Stimulated activated CD8-positive, alpha-beta memory T cell treated with anti-CD3 and anti-CD28 coated beads, Interleukin-7, amount 100 ng/mL, for 1 hour (primary cell): ENCODE measurements at places on chromosomes 6 and 20.

- DNase-seq, result no peak
These were observed 28.0 kb upstream of the MCM9 start for GRCh38 chr6:118963003-118963402.

DNA sequence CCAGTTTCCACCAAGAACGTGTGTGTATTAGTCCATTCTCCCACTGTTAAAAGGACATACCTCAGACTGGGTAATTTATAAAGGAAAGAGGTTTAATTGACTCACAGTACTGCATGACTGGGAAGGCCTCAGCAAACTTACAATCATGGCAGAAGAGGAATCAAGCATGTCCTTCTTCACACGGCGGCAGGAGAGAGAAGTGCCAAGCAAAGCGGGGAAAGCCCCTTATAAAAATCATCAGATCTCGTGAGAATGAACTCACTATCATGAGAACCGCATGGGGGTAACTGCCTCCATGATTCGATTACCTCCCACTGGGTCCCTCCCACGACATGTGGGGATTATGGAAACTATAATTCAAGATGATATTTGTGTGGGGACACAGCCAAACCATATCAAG lies 13.1 kb downstream of the C20orf203 start:
- no peak for DNase-seq

GRCh38 chr20:49608752-49609670 lies 41.1 kb upstream of the PTGIS start:
- DNase-seq, result peak; percentile 50

DNA sequence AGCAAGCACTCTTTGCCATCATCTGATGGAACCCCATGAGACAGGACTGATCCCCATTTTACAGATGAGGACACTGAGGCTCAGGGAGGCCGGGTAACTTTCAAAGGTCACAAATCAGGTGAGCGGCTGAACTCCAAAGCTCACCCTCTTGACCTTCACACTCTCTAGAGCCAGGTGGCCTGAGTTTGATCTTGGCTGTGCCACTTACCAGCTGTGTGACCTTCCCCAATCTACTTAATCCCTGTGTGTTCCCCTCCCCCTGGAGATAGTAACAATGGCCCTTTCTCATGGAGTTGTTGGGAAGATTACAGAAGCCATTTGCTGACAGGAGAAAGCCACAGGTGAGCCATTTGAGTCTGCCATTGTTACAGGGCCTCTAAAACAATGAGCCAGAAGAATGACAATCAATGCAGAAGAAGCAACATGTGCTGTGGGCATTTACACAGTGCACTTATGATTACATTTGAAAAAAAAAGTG lies 34.5 kb downstream of the BMP7 start:
- DNase-seq, result no peak

DNA sequence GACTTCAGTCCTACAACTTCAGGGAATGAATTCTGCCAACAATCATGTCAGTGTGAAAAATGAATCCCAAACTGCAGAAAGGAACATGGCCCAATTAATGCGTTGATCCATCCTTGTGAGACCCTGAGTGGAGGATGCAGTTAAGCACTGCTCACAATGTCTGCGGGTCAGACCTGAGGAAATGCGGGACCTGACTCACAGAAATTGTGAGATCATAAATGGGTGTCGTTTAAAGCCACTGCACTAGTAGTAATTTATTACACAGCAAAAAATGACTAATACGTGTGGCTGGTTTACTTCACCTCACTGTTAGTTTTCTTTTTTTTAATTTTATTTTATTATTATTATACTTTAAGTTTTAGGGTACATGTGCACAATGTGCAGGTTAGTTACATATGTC lies 505.0 kb downstream of the PRKN start:
- DNase-seq, result no peak

- DNase-seq, result no peak
These were observed 679.5 kb upstream of the NRSN1 start for GRCh38 chr6:23446469-23446967.

DNA sequence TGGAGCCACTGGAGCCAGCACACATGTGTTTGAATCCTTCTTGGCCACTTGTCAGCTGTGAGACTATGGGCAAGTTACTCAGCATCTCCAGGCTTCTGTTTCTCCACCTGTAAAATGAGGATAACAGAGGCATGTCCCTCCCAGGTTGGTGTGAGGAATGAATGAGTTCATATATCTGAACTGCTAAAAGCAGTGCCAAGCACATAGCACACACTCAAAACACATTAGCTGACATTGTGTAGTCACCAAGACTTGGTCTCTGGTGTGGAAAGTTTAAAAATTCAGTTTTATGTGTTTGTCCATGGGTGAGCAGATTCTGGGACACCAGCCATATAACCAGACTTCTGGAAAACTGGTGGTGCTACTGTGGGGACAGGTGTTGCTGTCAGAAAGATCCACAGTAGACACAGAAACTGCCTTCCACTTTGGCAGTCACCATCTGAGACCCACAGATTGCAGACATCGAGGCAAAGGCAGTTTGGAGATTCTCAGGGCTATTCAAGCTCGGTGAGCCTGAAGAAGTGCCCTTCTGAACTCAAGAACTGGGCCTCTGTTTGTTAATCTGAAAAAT lies 115.8 kb downstream of the MRPL14 start:
- DNase-seq, result no peak

- DNase-seq, result no peak
These were observed 32.3 kb downstream of the PDRG1 start for GRCh38 chr20:31919410-31920155.

GRCh38 chr6:29948277-29948676 lies 5.9 kb downstream of the HLA-A start:
- no peak for DNase-seq

- no peak for DNase-seq
These were observed 93.7 kb downstream of the MAP3K4 start for GRCh38 chr6:161085246-161085645.

GRCh38 chr6:50819466-50819903 lies 814 bp downstream of the TFAP2B start:
- no peak for DNase-seq

DNA sequence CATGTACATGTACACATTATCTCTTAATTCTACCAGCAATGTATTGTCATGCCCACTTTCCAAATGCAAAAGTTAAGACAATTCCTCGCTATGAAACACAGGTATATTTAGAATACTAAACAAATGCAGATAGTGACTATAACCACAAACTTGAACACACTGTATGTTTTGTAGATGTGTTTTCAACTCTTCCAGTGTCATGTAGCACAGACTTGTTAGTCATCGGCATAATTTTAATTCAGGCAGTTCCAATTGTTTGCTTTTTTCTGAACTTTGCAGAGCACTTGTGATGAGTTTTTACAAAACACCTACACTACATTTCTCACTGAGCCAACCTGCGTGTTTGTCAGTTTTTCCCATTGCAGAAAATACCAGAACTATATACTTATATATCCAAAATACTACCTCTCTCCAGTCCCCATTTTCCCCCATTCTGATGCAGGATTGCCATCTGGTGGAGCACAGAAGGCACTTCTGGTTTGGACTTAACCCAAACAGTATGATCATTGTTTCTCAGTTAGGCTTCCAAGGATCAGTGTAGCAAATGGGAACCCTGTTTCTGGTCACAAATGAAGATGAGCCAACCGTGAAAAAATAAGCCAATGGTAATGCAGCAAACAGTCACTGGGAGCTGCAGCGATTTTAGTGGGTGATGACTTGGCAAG lies 143.4 kb downstream of the ADGRB3 start:
- no peak for DNase-seq

GRCh38 chr6:38489951-38490350 lies 149.8 kb downstream of the BTBD9 start:
- no peak for DNase-seq

GRCh38 chr6:127606131-127606562 lies 29.2 kb downstream of the C6orf58 start:
- no peak for DNase-seq

GRCh38 chr6:147974376-147974775 lies 368.3 kb upstream of the SASH1 start:
- DNase-seq, result no peak

- no peak for DNase-seq
These were observed 897.3 kb downstream of the KIF16B start for GRCh38 chr20:15675813-15676484.

DNA sequence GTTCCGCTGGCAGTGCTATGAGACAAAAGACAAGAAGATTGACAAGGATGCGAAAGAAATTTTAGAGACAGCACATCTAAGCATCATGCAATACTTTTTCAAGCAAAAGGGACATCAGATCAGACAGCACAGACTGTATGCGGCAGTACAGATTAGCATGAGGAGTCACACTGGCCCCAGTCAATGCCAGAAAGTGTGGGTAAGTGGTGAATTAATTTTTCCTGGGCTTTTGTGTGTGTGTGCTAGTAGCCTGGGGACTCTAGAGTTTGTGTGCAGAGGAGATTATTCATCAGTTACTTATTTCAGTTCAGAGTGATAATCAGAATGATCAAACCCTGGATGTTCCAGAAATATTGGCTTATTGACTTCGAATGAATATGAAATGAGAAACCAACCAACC lies 47.2 kb downstream of the LAMA4 start:
- DNase-seq, result no peak

GRCh38 chr20:23050847-23051627 lies 1.6 kb upstream of the THBD start:
- DNase-seq, result no peak

- DNase-seq, result no peak
These were observed 427.4 kb upstream of the JAG1 start for GRCh38 chr20:11101243-11101642.

DNA sequence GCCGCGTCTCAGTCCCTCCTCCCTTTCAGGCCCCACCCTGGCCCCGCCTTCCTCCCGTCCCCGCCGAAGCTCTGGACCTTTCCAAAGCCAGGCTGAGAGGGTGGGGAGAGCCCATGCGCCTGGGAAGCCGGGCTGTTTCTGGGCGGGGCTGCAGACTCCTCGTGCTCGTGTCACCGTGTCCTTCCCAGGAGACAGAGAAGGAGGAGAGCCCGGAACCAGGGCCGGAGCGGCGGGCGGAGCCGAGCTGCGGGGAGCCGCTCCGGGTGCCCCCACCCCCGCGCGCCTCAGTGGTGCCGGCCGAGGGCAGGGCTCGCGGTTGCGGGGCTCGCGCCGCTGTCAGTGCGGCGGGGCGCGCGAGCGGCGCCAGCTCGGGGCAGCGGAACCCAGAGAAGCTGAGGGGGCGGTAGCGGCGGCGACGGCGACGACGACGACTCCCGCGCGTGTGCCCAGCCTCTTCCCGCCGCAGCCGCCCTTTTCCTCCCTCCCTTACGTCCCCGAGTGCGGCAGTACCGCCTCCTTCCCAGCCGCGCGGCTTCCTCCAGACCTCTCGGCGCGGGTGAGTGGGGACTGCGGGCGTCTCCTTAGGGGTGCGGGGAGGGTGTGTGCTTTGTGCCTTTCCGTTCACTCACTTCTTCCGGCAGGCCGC lies at the start of gene RALY:
RALY (plus strand) TSS at position 336 of the 646 bp plus-strand sequence. CDS start 78,164 bp downstream, outside the sequence.
- peak; percentile 86 for DNase-seq

- no peak for DNase-seq
These were observed 27.9 kb downstream of the TCF15 start for GRCh38 chr20:582204-582603.

- DNase-seq, result no peak
These were observed 172.9 kb upstream of the SASH1 start for GRCh38 chr6:148169706-148170105.

- DNase-seq, result no peak
These were observed 30.8 kb downstream of the IL20RA start for GRCh38 chr6:137013738-137014602.

- DNase-seq, result no peak
These were observed 3.3 kb downstream of the PLCB4 start for GRCh38 chr20:9071976-9072726.

GRCh38 chr6:37576336-37576737 lies 76.6 kb upstream of the CCDC167 start:
- DNase-seq, result no peak

DNA sequence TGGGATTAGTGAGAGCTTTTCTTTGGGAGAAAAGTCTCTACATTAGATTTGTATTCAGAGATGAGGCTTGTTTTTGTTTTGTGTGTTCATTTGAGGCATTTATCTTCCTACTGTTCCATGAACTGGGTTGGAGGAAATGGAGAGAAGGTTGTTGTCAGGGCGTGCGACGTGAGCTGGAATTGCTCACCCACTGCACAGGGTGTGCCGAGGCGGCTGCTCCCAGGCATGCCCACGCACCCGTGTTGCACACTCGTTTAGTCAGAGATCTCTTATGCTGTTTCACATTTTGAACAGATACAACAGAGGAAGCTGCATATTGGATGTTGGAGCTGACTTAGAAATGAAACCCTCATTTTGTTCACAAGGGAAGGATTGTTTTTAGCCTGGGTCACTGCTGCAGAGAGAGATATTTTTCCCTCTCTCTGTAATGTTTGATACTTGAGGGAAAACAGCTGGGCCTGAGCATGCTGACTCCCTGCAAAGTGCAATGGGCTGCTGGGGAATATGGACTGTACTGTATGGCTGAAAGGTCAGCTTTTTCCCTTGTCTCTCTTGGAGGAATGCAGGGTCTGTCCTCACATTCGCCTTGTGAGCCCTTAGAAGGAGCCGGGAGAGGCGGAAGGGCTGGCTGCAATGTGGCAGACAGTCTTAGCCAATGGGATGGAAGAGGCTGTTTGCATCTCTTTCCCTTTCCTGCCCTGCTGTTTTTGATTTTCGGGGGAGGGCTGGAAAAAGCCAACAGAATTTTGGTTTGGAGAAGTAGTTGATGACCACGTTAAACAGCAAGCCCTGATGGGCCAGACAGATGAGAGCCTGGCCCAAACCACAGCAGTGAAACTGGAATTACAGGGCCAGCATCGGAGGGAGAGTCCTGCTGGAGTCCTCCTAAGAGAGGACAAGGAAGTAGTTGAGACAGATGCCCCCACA lies 170.8 kb downstream of the SASH1 start:
- DNase-seq, result no peak

GRCh38 chr6:107712665-107713551 lies 111.2 kb downstream of the SCML4 start:
- no peak for DNase-seq

- no peak for DNase-seq
These were observed 704.1 kb downstream of the PTPRT start for GRCh38 chr20:42485556-42485955.

DNA sequence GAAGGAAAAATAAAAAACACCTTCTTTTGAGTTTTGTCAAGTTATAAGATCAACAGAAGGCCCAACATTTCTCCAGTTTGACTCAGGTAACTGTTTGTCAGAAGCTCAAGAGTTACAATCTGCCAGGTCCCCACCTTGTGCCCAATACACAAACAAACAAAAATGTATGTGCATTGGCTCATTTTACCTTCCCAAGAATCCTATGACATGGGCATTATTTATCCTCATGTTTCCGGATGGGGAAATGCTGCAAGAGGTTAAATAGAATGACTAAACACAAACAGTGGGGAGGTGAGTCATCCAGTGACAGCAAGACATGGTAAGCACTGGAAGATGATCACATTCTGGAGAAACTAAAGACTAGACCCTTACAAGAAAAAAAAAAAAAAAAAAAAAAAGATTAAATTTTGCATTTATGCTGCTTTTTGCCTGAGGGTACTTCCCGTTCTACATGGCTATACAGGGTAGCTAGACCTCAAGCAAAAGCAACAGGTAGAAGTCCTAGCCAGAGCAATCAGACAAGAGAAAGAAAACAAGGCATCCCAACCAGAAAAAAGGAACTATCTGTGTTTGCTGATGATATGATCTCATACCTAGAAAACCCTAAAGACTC lies 23.6 kb upstream of the ANKRD60 start:
- no peak for DNase-seq

GRCh38 chr6:122790423-122791309 lies 1.6 kb downstream of the SMPDL3A start:
- no peak for DNase-seq
